Stimulated activated CD8-positive, alpha-beta memory T cell treated with anti-CD3 and anti-CD28 coated beads, Interleukin-7, amount 100 ng/mL, for 24 hours (primary cell): ENCODE measurements at places on chromosomes 7 and 10.
A peak's percentile ranks its signal among the peaks of the same experiment; 100 is the strongest.

DNA sequence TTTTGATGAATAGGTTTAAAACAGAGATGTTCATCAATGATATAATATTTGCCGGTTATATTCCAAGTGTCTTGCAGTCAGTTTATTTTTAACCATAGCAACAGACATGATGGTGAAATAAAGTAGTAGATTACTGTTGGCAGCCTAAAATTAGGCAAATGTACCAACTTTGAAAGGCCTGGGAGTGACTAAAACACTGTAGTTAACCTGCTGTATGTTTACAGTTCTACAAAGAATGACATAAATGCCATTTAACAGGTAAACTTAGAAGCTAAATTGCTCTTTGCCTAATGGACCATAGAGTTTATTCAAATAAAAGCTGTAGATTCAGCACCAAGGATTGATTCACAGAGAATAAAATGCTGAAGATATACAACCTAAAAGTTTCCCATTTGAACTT is 64.1 kb downstream of the PHTF2 start:
- DNase-seq, result no peak

DNA sequence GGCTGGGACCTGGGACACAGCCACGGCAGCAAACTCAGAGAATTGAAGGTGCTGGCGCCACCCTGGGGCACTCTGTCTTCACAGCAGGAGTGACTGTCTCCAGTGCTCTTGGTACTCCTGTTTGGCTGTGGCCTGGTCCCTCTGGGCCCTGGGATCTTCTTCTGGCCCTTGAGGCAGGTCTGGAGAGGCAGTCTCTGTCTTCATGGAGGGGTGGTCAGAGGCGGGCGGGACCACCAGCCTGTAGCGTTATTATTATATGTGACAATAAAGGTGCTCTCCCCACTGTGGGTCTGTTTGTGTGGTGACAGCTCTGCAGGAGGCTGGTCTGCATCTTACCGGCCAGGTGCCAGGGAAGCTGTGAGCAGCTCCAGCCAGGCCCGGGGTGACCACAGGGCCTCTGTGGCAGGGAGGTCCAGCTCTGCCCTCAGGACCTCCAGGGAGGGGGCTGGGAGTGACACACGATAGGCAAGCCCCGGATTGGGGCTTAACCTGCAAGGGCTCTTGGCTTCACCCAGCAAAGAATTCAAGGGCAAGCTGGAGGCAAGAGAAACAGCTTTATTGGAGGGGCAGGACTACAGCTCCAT is 70.3 kb downstream of the MYL10 start:
- no peak for DNase-seq

GRCh38 chr7:150854066-150855000 is 2.0 kb downstream of the AOC1 start:
- DNase-seq, result no peak

DNA sequence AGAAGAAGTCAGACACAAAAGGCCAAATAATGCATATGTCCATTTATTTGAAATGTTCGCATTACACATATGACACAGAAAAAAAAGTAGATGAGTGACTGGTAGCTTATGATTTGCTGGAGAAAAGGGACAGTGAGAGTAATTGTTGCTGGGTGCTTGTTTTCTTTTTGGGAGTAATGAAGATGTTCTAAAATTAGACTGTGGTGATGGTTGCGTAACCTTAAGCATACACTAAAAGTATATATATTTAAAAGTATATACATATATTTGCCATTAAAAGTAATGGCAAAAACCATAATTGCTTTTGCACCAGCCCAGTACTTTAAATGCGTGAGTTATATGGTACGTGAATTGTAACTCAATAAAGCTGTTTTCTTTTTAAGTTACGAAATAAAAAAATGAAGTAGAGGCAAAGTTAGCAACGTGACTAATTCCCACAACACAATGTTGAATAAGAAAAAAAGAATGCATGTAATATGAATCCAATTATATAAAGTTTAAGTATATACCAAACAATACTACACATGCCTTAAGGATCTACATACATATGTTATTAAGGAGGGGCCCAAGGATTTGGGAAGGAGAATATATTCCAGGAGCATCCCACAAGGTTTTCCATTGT is 360.4 kb upstream of the CELF2 start:
- DNase-seq, result no peak

DNA sequence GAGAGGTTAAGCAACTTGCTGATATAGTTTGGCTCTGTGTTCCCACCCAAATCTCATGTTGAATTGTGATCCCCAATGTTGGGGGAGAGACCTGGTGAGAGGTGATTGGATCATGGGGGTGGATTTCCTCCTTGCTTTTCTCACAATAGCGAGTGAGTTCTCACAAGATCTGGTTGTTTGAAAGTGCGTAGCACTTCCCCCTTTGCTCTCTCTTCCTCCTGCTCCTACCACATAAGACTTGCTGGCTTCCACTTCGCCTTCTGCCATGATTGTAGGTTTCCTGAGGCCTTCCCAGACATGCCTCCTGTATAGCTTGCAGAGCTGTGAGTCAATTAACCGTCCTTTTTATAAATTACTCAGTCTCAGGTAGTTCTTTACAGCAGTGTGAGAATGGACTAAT is 13.5 kb upstream of the ZNRF2 start:
- no peak for DNase-seq

GRCh38 chr7:75971961-75972763 is 22.2 kb downstream of the TMEM120A start:
- no peak for DNase-seq

GRCh38 chr10:32379950-32380551 is 33.1 kb upstream of the EPC1 start:
- DNase-seq, result no peak

DNA sequence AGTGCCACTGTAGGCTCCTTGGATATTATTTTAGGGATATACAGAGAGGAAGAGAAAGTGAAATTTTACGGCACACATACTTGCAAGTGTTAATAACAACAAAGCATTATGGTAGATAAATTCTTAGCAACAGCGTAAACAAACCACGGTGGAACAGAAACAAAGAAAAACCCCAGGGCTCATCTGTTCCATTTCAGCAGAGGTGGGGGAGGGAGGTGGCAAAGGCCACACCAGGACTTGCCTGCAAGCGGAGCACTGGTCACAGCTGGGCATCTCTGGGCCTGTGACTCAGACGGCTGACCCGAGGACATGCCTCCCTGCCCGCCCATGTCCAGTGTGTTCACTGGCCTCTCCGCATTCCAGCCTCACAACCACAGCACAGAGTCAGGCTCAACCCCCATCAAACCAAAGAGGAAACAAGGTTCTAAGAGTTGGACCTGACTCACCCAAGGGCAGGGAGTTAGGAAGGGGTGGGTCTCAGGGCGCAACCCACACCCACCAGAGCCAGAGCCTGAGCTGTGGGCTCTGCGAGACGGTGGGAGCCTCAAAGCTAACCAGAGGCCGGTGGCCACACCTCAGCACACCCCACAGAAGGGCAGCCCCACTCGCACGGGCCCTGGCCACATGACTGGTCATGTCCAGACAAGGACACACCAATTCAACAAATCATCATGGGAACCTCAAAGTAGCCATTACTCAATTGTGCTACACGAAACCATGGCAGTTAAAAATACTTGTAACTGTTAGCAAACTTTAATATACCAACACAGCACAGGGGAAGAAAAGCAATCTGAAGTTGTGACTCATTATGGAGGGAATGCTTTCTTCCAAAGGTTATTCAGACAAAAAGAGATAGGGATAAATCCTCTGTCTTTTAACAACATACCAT is 10.7 kb downstream of the ESYT2 start:
- peak; percentile 42 for DNase-seq

GRCh38 chr10:101141616-101142532 is 10.8 kb downstream of the TLX1 start:
- peak; percentile 73 for DNase-seq

GRCh38 chr10:47366731-47367460 is 17.2 kb downstream of the ZNF488 start:
- DNase-seq, result no peak

DNA sequence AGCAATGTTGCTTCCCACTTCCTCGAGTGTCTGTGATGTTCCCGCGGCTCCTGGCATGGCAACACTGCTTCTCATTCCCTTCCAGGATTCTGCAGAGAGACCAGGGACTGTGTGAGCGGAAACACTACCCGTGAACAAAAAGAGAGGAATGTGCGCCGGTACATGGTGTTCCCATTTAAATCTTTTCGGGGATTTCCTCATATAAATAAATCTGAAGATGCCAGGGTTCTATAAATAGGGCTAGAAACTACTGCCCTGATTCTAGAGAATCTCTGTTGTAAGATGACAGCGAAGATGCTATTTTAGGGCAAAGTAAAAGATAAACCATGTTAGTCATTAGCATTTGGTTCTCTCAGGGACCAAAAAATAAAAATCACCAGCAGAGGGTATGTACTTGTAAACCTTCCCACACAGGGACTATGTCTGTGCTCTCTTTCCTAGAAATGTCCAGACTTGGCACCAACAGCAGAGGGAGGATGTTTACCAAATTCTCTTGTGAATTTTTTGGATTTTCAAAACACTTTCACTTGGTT is 92.2 kb upstream of the DDC start:
- no peak for DNase-seq

- DNase-seq, result no peak
Measured at GRCh38 chr10:132687181-132687892, 98.6 kb downstream of the NKX6-2 start.

GRCh38 chr7:157699357-157700013 is 362.7 kb downstream of the DNAJB6 start:
- DNase-seq, result no peak

DNA sequence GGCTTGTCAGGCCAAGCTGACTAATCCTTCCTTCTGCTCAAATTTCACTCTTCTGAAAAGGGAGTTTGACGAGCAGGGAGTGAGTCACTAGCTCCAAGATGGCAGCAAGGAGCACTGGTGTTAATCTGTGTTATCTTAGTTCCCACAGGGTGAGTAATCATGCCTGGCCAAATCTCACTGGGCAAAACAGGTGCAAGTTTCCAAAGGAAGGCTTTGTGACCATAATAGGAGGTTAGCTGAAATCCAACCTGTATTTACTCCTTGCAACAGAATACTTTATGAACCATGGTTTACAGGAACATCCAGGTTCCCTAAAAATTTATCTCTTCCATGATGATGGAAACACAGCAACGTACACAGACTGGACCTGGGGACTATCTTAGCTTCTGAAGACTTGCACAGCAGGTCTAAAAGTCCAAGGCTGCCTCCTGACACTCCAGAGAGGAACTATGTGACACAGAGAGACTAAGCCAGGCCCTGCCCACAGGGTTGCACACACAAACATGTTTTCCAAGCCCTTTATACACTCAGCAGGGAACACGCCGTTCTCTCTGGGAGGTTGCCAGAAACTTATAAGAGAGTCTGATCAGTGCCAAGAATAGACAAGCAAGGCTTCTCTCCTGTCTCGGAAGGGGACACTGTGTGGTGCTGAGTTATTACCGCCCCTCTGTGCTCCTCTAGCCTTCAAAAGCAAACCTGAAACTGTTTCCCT is 46.3 kb downstream of the PDK4 start:
- no peak for DNase-seq

GRCh38 chr7:26011039-26011696 is 140.8 kb upstream of the NFE2L3 start:
- no peak for DNase-seq

GRCh38 chr7:21507627-21508343 is 35.1 kb upstream of the DNAH11 start:
- no peak for DNase-seq

- DNase-seq, result no peak
Measured at GRCh38 chr7:48611993-48612392, 312.4 kb upstream of the CDC14C start.

DNA sequence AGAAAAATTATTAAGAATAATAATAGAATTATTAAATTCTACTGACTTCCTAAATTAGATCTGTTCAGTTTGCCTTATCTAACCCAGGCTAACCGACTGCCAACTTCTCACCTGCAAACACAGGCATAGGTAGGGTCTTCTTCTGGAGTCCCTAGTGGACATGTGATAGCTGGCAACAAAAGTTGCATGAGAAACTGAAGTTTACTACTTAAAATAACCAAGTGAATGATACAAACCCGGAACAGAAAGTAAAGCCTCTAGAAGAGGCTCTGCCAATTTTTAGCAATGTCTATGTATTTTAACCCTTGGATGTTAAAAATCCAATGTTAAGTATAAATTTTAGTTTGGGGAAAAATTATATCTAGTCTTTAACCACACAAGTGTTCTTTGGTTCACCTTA is 37.6 kb downstream of the NDUFB2 start:
- no peak for DNase-seq

DNA sequence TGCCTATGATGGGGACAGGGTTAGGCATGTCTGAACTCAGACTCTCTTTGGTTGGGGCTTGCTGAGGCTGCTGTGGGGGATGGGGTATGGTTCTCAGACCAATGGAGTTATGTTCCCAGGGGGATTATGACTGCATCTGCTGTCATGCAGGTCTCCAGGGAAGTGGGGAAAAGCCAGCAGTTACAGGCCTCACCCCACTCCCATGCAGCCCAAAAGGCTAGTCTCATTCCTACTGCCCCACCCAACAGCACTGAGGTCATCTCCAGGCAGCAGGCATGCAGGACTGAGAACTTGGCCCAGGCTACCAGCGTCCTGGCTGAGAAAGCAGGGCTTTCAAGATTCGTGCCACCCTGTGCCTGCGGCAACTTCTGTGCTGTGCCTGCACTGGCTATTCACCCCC is 373.3 kb downstream of the HTR7 start:
- DNase-seq, result no peak

DNA sequence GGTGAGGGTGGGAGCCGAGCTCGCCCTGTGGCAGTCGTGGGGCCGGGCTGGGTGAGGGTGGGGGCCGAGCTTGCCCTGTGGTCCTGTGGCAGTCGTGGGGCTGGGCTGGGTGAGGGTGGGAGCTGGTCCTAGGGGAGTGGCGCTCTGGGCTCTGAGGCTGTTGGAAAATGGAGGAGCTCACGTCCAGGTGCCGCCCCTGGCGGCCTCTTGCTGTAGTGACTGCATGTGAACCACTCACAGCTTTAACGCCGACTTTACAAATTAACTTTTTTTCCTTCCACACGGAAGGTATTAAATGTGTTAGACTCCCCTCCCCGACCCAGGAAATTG is 312.6 kb downstream of the WDR37 start:
- peak; percentile 14 for DNase-seq

DNA sequence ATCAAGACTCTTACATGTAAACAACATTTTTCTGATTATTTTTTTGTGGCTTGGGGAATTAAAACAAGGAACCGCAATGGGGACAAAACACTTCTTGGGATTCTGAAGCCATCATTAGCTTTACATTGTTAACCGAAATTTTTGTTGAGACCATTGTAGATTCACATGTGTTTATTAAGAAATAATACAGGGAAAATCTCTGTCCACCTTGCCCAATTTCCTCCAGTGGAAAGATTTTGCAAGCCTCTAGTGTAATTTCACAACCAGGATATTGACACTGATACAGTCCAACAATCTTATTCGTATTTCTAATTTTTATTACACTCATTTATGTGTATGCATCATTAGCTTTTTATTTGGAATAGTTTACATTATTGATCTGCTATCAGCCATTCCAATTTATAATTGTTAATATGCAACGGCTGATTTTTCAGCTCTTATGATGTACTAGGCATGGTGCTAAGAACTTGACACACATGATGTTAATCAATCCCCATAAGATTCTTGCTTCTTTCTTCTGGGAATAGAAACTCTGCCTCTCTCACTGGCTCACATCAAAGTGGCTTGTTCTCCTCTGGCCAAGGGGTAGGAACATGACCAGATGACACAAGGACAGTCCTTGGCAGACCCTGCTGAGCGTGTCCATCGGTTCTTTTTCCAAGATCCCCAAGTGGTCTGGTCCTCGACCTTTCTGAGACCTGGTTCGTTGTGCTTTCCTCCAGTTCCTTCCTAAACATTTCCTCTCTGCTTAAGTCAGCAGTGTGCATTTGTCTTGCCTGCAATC is 137.6 kb downstream of the ADAM12 start:
- DNase-seq, result no peak

GRCh38 chr7:96337519-96337918 is 15.6 kb upstream of the SLC25A13 start:
- DNase-seq, result no peak

- DNase-seq, result no peak
Measured at GRCh38 chr10:29033311-29033940, 255.4 kb upstream of the LYZL1 start.
